Foreskin keratinocyte (primary cell): ENCODE measurements at places on chromosomes 5 and 9.

DNA sequence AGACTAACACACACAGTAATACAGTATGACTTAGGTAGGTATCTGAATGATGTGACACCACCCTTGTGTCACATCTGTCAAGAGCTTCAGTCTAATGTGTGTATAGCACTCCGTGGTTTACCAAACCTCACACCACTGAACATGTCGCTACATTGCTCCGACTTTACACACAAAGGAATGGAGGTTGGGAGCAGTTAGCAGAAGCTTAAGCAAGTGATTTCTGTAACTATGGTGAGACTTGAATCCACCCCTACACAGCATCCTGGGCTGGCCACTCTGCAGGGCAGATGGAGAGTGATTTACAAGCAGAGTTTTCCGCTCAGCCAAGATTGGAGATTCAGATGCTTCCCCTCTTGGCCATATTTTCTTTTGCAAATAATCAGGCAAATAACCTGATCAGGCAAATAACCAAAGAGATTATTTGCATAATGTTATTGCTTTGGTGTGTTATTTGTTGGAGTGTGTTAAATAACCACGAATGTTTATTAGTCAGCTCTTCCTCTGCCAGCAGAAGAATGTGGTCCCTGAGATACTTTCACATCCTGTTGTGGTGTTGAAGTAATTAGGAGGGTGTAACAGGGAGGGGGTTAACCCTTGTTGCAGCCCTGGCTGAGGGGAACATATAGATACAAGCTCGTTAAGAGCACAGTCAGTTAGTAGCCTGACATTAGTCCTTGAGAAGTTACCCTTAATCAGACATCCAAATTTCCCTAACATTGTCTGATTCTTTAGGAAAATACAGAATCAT, 92.8 kb downstream of the SNX18 start:
- peak; percentile 11 for DNase-seq

DNA sequence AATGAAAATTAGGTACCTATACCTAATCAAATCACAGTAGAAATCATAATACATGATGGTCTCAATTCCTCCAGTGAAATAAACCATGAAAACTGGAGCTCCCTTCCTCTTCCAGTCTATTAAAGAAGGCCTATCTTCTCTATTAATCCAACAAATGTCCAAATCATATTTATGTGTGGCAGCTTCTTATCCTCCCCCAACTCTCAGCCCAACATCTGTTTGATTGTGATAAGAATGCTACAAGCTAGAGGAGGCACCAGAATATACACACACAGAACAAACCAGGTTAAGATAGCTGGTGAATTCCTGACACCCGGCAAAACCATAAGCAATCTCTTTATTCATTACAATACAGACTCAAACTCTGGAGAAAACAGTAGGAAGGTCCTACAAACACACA, 110.8 kb downstream of the FBXL17 start:
- no peak for DNase-seq

- no peak for DNase-seq
Observed at GRCh38 chr5:2742921-2743679, 8.4 kb downstream of the IRX2 start.

DNA sequence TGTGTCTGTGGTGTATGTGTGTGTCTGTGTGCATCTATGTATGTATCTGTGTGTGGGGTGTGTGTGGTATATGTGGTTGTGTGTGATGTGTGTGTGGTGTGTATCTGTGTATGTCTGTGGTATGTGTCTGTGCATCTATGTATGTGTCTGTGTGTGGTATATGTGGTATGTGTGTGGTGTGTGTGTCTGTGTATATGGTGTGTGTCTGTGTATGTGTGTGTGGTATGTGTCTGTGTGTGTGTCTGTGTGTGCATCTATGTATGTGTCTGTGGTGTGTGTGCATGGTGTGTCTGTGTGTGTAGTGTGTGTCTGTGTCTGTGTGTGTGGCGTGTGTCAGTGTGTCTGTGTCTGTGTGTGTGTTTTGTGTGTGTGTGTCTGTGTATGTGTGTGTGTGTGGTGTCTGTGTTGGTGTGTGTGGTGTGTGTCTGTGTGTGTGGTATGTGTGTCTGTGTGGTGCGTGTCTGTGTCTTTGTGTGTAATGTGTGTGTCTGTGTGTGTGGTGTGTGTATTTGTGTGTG, 121.9 kb upstream of the MVB12B start:
- DNase-seq, result no peak

DNA sequence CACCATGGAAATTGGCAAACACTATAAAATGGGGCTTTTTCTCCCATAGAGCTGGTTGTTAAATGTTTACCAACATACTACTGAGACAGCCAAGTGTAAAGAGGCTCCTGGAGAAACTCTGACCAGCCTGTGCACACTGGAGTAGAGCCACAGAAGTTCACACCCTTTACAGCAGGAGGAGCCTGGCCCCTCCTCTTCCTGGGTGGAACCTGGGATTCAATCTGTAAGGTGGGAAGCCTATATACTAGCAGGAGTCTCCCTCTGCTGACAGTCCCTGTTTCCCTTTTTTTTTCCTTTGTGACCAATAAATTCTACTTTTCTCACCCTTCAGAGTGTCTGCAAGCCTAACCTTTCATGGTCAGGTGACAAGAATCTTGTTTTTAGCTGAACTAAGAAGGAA, 10.4 kb upstream of the SLC30A5 start:
- DNase-seq, result no peak

GRCh38 chr5:43068037-43068436, 27.9 kb upstream of the ANXA2R start:
- DNase-seq, result no peak

- DNase-seq, result no peak
Observed at GRCh38 chr9:71446106-71446472, 322.2 kb downstream of the CEMIP2 start.

- no peak for DNase-seq
Observed at GRCh38 chr9:10172476-10172875, 440.3 kb downstream of the PTPRD start.

DNA sequence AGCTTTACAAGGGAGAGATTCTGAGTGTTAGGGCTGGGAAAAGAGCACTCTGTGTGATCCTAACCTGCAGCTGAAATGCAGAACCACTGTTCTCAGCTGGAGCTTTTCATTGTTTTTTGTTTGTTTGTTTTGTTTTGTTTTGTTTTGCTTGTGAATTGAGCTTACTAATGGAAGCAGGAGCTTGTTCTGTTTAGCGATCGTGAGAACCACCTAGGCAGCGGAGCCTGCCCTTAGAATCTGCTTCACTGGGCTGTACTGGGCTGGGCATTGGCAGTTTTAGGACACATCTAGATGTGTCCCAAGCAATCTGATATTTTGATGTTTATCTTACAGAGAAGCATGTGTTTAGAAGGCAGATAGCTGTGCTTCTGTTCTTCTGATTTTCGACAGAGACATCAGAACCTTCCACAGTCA, 14.3 kb downstream of the SYK start:
- DNase-seq, result no peak

GRCh38 chr5:119397518-119398380, 41.9 kb downstream of the TNFAIP8 start:
- DNase-seq, result peak; percentile 56

- no peak for DNase-seq
Observed at GRCh38 chr9:3804103-3804502, 278.3 kb upstream of the RFX3 start.
